ENCODE measurements at places on chromosomes 2 and 18.

DNA sequence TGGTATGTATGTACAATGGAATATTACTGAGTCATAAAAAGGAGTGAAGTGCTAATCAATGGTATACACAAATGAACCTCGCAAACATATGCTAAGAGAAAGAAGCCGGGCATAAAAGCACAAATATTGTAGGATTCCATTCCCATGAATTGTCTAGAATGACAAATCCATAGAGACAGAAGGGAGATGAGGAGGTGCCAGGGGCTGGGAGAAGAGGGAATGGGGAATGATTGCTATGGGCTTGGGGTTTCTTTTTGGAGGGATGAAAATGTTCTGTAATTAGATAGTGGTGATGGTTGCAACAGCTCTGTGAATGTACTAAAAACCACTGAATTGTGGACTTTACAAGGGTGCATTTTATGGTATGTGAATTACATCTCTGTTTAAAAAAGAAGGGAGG, 73.5 kb downstream of the GLI2 start:
- no peak for DNase-seq

GRCh38 chr18:54742659-54743604, 85.3 kb upstream of the RAB27B start:
- DNase-seq = no peak

DNA sequence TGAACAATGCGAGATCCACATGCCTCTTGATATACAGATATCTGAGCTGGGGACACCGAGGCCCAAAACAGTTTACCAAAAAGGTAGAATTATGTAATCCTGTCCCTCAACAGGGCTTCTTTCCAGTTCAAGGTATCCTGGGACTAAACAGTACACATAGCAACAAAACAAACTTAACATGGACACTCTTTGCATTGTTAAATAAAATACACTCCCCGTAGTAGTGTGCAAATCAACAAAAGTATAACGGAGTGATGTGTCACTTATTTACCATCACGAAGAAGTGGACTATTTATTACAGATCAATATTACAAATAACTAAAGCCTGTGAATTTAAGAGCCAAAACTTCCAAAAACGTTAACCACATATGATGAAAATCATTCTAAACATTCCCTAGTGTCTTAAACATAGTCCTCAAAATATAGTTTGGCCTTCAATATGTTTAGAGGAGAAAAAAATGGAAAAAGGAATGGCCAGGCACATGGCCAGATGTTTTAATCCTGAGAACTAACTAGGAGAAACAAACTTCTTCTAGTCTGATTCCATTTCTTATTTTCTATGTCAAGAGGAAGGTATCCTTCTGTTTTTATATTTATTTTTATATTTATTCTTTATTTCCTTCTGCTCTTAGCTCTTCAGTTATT, 377.5 kb downstream of the OSR1 start:
- DNase-seq = no peak

- no peak for DNase-seq
Observed at GRCh38 chr2:208638059-208638458, 231.5 kb downstream of the PTH2R start.

DNA sequence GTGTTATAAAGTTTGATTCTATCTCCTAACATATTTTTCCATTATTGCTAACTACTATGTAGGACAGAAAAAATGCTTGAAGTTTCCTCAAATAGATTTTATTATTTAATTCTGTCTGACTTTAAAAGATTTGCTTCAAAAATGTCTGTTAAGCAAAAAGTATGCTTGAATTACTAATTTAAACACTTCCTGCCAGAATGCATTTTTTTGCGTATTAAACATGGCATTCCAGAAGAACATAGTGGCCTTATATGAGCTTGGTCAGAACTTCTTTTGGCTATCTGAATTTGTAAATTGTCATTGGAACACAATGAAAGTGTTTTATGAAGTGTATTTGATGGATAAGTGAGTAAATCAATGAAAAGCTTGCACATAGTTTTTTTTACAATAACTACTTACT, 37.8 kb downstream of the MBD5 start:
- no peak for DNase-seq

DNA sequence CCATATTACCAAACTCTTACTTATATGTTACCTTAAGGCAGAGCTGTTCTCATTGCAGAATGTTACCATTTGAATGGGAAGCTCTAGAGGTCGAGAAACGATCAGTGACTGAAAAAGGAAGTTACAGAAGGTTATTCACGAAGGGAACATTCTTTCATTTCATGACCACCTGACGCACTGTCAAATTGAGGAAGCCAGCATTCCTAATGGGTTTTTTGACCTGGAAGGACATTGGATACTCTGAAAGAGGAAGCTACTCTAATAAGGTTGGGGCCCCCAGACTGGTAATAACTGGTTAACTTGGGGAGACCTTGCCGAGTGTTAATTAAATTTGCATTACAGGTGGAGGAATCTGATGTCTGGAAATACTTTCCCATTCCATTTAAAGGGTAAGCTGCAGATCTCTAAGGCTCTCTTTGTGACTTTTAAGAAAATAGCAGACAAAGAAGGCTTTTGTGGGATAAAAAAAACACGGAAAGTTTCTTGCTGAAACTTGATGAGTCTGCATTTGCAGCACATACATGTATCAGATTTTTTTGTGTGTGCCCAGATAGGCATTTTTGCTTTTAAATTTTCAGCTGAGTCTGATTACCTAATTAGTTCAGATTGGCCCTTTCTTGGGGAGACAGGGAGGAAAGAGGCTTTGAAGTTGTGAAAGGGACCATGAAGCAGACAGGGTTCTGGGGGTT, 137.1 kb downstream of the LTBP1 start:
- no peak for DNase-seq

DNA sequence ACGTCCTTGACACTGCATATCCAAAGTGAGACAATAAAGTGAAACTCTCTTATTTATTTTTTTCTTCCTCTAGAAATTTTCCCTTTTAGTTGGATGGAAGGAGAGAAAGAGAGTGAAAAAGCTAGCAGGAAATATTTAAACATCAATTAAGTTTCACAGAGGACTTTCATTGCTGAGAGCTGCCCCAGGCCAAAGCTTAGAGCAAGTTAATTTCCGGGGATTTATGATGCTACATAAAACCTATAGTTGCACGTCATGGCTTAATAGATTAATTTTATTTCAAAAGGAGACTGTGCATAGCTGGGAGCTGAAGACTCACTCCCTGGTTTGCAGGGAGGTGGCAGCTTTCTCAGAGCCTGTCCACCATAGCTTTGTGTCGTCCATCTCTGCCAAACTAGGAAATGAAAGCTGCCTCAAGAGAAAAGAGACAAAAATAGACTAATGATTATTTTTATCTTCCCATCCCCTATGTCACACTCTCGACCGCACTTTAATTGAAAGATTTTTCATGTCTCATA, 323.3 kb upstream of the RAB6C start:
- no peak for DNase-seq

DNA sequence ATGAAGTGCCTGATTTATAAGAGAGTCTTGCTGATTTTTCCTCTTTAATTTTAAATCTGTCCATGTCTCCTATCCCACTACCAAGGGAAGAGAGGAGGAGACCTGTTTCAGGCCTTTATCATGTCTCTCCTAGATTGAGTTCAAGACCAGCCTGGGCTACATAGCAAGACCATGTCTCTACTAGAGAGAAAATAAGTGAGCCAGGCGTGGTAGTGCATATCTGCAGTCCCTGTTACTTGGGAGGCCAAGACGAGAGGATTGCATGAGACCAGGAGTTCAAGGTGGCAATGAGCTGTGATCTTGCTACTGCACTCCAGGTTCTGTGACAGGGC, 20.0 kb downstream of the EML4 start:
- no peak for DNase-seq

- peak; percentile 56 for DNase-seq
Observed at GRCh38 chr18:26813043-26813442, 52.5 kb downstream of the AQP4 start.

GRCh38 chr2:128396500-128396891, 77.8 kb upstream of the HS6ST1 start:
- peak; percentile 63 for DNase-seq

GRCh38 chr2:142796161-142796560, 81.3 kb upstream of the KYNU start:
- no peak for DNase-seq

DNA sequence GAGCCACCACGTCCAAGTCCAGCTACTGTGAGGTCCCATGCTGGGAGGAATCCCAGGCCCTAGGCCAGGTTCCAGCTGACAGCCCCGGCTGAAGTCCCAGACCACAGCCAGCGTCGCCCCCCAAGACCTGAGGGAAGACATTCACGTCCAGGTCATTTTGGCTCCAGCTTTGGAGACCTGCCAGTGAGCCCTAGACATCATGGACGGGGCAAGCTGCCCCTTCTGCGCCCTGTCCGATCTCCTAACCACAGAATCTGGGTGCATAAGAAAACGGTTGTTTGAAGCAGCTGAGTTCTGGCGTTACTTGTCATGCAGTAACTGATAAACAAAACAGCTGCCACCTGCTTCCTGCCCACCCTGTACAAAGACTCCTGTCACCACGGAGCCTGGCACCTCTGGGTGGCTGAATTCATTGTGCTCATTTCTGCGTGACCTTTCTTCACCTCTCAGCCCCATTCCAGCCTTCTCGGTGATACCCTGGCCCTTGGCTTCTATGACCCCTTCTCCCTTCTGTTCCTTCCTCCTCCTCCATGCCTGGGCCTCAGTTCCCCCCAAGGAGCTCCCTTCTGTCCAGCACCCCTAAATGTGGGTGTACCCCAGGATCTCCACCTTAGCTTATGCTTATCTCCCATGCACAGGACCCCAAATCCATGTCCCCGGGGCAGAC, 72.6 kb upstream of the SMAD7 start:
- DNase-seq = no peak

DNA sequence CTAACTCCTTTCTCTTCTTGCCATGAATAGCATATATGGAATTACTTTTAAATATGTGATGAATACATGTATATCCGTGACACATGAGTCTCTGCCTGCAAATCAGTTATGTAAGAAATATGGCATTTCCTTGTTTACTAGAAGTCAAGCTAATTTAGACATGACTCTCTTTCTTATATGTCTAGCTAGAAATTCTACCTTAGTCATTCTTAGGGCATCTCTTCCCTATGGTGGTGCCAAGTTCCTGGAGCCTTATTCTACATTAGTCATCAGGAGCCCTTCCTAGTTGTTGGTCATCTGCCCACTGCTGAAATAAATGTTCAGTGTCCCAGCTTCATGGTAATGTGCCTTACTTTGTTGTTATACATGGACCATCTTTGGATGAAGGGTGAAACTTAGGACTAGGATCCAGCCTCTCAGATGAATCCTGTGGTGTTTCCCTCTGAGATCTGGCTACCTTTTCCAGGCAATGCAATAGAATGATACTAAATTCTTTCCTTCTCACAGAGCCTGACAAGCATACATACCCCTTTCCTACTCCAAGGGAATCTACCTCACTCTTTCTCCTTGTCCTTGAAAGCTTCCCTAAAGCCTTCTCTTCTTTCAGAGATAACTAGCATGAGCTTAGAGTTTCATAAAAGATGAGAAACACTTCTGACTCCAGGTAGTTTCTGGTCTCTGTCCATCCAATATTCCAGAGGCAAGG, 415.3 kb upstream of the VWC2L start:
- DNase-seq = no peak

GRCh38 chr18:35252466-35252865, 11.6 kb downstream of the ZNF397 start:
- DNase-seq = no peak

GRCh38 chr18:77250501-77250925, 865 bp downstream of the GALR1 start:
- DNase-seq = peak; percentile 40

GRCh38 chr2:181682026-181682789, 1.9 kb upstream of the NEUROD1 start:
- no peak for DNase-seq

- DNase-seq = no peak
Observed at GRCh38 chr2:48279344-48280090, 250.4 kb upstream of the STON1 start.

DNA sequence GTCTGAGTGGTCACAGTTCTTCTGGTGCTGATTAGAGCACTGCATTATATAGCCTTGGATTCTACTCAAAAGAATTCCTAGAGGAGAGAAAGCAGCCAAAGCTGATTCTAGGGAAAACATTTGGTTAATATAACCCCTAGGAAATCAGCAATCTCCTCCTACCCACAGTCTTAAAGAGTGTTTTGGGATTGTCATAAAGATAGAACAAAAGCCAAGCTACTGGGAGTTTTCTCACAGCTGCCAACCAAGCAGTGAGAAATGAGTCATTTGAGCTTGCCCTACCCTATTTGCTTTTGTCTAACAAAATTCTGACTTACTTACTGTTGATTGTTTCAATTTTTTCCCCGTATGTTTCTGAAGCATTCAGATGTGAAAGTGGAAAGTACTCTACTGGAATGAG, 469.3 kb downstream of the PLCL1 start:
- no peak for DNase-seq

DNA sequence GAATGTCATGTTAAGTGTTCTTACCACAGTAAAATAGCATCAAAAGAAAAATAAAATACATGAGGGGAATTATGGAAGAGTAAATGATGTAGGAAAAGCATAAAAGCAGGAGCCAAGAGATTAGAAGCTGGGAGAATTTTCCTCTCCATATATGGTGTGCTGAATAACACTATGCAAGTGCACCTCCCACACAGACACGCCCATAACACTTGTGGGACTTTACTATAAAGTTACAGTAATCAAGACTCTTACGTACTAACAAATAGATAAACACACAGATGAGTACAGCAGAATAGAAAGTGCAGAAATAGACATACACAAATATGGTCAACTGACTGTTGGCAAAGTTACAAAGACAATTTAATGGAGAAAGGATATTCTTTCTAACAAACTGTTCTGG, 16.0 kb upstream of the SPHKAP start:
- no peak for DNase-seq

DNA sequence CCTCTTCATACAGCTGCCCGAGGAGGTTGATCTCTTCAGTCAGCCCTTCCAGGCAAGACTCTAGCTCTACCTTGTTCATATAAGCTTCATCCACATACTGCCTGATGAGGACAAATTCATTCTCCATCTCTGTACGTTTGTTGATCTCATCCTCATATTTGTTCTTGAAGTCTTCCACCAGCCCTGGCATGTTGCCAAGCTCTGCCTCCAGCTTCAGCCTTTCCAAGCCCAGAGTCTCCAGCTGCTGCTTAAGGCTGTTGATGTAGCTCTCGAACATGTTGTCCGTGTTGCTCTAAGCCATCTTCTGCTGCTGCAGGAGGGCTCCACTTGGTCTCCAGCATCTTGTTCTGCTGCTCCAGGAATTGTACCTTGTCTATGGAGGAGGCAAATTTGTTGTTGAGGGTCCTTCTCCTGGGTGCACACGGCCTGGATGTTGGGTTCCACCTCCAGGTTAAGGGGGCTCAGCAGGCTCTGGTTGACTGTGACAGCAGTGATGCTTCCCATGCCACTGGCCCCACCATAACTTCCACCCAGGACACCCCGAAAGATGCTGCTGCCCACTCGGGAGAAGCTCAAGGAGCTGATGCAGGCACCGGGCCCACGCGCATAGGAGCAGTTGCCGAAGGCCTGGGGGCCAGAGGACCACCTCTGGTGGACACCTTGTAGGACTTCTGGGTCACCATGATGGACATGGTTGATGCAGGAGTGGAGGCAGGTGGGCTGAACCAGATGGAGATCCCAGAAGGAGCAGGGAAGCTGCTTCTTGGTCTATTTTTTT, 30.3 kb downstream of the ICA1L start:
- DNase-seq = no peak

GRCh38 chr18:54991981-54992380, 32.7 kb upstream of the CCDC68 start:
- DNase-seq = no peak
